NCI-H2107 (cell line): ENCODE measurements at places on chromosomes 6 and 20.

DNA sequence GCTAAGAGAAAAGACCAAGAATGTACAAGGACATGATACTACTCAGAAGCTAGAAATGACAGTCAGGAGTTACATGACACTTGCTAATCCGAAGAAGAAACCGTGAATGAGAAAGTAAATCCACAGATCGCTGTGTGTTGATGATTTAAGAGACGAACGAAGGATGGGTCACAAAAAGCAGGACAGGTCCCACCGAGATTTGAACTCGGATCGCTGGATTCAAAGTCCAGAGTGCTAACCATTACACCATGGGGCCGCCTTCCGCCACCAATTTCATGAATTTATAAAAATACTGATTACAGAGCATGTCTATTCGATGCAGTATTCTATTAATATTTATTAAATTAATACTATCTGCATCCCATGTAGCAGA lies 54.0 kb upstream of the BTN3A2 start:
- DNase-seq: no peak

DNA sequence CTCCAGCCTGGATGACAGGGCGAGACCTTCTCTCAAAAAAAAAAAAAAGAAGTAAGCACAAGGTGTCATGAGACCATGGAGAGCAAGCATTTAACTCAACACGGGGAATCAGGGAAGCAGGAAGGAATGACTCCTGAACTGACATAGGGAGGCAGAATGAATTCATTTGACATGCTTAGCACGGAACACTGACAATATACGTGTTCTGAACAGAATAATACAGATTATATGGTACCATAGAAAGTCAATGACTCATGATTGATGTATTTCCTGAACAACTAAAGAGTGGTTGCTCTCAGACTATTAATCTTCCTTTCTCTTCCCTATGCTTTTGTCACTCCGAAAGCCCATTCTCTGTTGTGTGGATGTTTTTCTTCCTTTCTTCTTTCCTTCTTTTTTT lies 20.7 kb upstream of the ASIP start:
- DNase-seq: no peak

DNA sequence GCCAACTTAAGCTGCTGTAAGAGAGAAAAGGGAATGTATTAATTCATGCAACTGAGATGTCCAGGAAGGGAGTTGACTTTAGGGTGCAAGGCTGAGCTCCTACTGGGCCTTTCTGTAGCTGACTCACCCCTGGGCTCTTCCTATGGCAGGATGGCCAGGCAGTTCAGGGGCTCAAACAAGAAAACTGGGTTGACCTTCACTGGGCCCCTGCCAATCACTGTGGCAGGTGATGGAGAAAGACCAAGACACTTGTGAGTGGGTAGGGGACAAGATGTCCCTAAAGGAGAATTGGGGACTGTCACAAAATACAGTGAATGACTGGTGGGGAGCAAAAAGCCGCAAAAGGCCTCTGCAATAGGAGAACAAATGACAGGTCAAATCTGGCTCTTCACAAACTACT lies 21.5 kb upstream of the RALGAPA2 start:
- DNase-seq: no peak

DNA sequence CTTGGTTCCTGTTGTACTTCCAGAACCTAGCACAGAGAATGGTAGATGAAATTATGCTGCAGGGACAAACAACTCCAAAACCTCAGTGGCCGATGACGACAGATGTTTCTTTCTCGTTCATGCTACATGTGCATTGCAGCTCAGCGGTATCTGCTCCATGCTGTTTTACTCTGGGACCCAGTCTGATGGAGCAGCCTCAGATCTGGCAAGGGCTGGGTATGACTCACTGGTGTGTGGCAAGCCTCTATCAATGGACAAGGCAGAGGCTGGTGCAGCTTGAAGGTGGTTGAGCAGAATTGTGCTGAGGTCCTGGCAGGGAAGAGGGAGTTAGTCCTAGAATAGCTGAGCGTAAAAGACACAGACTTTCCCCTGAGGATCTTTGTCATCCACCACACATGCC lies 10.3 kb upstream of the BLCAP start:
- no peak for DNase-seq

DNA sequence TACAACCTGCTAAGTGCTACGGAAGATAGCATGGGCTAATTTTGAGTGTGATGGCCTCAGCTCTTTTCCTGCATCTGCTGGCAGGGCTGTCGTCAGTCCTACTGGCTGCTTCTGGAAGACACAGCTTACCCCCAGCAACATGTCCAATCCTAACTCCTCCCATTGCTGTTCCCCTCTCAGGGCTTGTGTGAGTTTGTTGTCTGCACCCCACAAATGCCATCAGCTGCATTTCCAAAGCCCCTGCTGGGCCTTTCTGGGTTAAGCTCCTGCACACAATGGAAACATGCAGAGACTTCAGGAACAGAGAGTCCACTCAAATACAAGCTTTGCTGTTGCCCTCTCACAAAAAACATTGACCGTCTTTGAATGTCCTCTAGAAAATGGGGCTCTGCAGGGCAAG lies 84.7 kb downstream of the RNF182 start:
- no peak for DNase-seq

GRCh38 chr6:34615574-34616226 lies 59.6 kb upstream of the SPDEF start:
- no peak for DNase-seq

DNA sequence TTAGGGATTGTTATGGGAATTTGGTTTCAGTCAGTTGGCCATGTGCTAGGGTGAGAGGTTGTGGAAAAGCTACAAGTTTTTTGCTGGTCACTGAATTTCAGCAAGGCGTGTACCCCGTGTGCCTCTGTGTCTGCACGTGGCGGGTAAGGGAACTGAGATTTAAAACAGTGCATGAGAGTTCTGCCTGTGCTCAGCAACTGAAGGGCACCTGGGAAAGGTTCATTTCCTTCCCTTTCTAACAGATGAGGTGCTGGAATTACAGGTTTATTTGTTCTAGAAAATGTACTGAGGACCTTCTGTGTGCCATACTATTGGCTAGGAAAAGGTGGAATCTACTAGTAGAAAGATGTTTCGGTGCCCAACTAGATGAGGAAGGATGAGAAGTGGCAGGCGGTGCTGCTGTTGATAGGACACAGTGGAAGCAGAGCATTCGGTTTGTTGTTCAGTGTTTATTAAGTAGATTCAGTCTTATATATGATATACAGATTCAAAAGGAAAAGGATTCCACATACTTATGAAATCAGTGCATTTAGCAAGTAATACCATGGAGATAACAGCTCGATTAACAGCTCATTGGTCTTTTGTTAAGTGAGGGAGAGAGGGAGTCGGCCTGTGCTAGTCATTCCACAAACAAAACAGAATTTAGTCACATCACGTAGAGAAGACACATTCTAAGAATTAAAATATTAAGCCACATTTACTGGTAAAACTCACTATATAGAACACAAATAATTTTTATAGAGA lies 84.7 kb downstream of the ASXL1 start:
- DNase-seq: no peak

GRCh38 chr6:50993941-50994720 lies 175.5 kb downstream of the TFAP2B start:
- DNase-seq: no peak

DNA sequence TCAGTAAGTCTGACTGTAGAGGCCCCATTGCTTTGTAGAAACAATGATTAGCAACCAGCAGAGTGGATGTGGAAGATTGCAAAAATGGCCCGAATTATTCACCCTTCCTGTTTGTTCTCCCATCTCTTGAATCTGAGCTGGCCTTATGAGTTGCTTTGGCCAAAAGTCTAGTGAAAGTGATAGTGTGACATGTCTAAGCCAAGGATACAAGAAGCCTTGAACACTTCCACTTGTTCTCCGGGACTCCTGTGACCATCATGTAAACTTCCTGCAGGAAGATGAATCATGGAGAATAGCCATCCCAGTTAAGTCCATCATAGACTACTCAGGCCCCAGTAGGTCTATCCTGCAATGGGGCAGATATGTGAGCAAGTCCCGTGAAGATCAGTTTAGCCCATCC lies 252.0 kb upstream of the JAG1 start:
- no peak for DNase-seq

DNA sequence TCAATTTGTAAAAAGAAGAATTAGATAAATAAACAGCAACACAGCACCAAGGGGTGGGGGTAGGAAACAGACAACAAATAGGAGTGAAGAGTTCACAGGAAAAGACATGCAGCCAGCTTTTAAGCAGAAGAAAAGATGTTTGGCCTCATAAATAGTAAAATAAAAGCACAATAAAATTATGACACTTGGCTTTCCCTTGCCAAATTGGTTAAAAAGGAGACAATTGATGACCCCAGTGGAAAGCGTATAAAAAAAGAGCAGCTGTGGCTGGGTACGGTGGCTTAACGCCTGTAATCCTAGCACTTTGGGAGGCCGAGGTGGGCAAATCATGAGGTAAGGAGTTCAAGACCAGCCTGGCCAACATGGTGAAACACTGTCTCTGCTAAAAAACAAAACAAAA lies 29.1 kb downstream of the BCAS1 start:
- no peak for DNase-seq

DNA sequence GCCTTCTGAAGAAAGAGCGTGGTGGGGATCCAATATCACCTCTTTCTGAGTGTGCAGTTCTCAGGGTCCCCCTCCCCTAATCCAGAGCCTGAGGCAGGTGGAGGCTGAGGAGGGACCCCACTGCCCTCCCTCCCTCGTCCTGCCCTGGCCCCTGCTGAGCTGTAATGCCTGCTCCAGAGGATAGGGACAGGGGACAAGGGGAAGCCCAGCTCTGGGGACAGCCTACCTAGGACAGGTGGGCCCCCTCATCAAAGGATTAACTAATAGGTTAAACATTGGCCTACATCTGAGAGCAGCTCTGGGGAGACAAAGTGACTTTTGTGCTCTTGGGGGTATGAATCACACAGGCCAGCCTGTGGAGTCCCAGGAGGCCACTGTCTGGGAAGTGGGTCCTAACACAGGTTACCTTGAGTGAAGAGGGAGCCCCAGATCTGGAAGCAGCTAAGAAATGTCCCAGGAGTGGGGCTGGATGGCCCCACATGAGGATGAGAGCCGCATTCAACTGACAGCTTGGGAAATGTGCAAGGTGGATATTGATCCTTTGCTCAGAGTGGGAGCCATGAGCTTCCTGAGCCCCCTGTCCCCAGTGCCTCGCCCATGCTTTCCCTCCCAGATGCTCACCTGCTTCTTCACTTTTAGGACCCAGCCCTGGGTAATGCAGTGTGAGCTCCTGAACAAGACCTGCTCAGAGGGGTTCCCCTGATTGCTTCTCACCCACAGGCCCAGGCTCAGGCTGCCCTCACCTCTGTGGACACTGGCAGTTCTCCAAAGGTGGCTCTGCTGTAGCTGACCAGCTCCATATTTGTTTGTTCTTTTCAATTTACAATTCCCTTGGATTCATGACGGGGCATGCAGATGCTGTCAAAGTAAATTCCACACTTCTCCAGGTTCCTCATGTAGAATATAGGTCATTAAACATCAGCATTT lies 17.8 kb upstream of the CST9L start:
- DNase-seq: no peak

- DNase-seq: no peak
Observed at GRCh38 chr20:10641893-10642292, 31.9 kb downstream of the JAG1 start.

DNA sequence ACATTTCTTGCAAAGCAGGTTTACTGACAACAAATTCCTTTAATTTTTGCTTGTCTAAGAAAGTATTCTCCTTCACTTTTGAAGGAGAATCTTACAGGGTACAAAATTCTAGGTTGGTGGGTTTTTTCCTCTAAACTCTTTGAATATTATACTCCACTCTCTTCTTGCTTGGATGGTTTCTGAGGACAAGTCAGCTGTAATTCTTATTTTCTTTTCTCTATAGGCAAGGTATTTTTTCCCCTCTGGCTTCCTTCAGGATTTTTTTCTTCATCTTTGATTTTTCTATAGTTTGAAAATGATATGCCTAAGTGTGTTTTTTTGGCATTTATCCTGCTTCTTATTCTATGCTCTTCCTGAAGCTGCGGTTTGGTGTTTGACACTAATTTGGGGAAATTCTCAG lies 112.5 kb upstream of the HIVEP1 start:
- no peak for DNase-seq

DNA sequence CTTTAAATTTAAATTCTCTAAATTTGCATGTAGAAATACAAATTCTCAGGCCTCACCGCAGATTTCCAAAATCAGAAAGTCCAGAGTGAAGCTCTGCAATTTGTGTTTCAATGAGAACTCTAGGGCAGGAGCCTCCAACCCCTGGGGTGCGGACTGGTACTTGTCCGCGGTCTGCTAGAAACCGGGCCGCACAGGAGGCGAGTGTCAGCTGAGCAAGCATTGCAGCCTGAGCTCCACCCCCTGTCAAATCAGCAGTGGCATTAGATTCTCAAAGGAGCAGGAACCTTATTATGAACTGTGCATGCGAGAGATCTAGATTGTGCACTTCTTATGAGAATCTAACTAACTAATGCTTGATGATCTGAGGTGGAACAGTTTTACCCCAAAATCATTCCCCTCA lies 203.0 kb upstream of the PCSK2 start:
- peak; percentile 46 for DNase-seq

DNA sequence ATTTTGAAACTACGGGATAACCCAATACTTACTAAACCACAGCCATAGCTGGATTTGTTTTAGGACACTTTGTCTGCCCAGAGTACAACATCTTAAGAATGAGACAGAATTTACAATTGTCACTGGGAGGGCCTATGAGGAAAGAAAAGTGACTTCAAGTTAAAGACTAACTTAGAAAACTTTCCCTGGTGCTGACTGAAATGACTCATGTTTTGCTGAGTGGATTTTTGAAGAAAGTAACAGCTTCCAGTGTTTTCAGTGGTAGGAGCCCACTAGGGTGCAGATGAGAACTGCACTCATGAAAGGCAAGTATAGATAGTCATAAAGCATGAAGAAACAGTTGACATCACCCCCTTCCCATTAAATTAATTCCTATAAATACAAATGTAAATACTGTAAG lies 988.2 kb upstream of the MAP3K7 start:
- DNase-seq: no peak

GRCh38 chr20:41278936-41279335 lies 38.6 kb downstream of the ZHX3 start:
- no peak for DNase-seq

- no peak for DNase-seq
Observed at GRCh38 chr20:39032997-39033396, 70.9 kb downstream of the DHX35 start.

- no peak for DNase-seq
Observed at GRCh38 chr6:144265061-144265357, 20.1 kb upstream of the UTRN start.

GRCh38 chr6:33959329-33959651 lies 155.5 kb upstream of the MLN start:
- no peak for DNase-seq

DNA sequence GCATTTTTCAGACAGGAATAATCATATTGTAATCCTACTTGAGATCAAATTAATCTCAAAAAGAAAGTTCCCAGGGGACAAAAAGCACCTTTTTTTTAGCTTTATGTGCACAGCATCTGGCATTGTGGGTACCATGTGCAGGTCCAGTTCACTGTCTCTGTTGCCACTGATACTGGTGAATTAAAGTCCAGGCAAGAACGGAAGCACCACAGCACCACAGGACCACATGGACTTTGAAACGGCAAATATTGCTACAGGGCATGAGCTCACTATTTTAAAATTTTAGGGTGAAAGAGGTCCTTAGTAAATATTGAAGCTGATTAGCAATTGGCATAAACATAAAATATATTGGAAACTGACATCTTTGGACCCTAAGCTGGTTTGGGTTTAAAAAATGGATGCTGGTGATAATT lies 709.0 kb downstream of the EPM2A start:
- no peak for DNase-seq

- DNase-seq: no peak
Observed at GRCh38 chr20:21503345-21503744, 10.5 kb downstream of the NKX2-2 start.
